ENCODE measurements at places on chromosomes 6 and 20.

- DNase-seq = peak; percentile 30
These were observed 47.4 kb downstream of the TGM2 start for GRCh38 chr20:38117635-38118034.

DNA sequence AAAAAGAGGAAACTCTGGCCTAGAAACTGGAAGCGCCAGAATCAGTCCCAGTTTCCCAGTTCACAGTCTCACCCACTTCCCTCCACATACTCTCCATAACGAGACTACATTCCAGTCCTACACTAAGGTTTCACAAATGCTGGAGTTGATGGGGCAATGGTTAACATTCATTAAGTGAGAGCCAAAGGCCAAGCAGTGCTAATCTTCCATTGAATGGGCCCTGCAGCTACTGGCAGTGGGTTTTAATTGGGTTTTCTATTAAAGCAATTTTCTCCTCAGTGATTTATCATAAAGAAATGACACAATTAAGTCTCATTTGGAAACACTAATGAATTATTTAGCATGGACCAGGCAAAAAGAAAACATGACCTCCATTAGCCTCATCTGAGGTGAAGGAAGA is 20.8 kb upstream of the NRSN1 start:
- no peak for DNase-seq

- peak; percentile 23 for DNase-seq
These were observed 66.8 kb upstream of the IYD start for GRCh38 chr6:150301846-150302519.

GRCh38 chr6:34338811-34339210 is 53.7 kb downstream of the NUDT3 start:
- DNase-seq = no peak

DNA sequence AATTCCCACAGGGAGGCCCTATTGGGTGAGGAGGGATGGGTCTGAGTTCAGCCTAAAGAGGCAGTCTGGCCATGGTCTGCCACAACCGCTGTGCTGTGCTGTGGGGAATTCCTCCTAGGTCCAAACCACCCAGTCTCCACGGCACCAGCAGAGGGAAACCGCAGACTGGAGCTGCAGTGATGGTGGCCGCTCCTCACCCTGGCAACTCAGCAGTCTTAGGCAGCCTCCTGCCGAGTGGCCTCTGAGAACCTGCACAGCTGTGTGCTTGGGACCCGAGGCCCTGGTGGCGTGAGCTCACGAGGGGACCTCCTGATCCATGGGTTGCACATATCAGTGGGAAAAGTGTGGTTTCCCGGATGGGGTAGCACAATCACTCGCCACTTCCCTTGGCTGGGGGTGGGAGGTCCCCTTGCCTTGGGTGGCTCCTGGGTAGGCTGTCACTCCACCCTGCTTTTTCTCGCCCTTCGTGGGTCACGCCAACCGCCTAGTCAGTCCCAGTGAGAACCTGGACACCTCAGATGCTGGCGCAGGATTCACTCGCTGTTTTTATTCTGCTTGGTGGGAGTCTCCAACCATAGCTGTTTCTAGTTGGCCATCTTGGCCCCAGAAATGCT is 242.2 kb downstream of the CDH26 start:
- no peak for DNase-seq

DNA sequence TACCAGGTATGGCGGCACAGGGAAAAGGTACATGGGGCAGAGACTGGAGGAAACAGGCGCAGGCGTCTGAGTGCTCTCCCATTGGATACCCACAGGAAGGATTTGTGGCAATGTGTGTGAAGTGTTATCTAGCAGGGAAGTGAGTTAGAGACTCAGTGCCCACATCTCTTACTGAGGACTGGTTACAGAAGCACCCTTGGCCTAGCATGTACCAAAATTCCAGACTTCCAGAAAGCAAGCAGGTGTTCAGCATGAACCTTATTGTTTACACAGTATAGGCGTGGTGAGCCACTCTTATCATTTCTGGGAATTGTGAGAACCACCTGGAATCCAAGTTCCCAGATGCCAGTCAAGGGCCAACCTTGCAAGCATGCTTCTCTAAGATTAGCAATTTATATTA is 14.2 kb downstream of the MANBAL start:
- no peak for DNase-seq

- DNase-seq = peak; percentile 12
These were observed 51.9 kb downstream of the UNC5CL start for GRCh38 chr6:40986921-40987819.

- no peak for DNase-seq
These were observed 219.0 kb downstream of the NKAIN2 start for GRCh38 chr6:124022641-124023040.

DNA sequence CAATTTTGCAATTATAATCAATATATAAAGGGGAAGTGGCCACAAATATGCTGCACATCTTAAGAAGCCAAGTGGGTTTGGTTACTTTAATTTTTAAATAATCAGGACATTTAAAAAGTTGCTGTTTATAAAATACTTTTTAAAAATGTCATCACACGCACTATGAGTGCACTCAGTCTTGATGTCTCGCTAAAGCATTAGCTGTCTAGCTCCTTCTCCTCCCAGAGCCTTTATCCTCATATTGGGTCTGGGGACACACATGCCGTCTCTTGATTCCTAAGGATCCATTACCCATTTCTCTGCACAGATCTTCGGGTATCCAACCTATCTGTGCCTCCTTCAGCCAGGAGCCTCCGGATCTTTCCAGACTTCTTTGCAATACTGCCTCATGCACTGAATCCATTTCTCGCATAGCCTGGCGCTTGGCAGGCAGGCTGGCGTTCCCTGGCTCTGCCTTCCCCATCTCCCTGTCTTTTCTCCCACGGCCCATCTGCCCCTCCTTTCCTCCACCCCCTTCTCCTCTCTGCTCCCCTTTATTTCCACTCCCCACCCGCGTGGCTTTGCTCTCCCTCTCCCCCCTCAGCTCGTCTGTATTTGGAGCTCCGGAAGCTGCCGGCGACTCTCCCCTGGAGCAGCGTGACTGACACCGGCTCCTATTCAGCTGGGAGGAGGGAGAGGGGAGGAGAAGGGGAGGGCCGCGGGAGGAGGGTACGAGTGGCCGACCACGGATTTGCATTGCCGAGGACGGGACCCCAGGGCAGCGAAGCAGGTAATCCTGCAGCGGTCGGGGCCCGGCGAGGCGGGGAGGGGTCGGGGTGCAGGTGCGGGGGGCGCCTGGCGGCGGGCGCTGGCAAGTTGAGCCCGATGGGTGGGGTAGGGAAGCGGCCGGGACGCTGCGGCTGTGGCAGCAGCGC is at the start of gene CAP2:
CAP2 (plus strand) TSS at position 618 of the 914 bp plus-strand sequence. CDS start 27,961 bp downstream, outside the sequence.
- no peak for DNase-seq

- no peak for DNase-seq
These were observed 59.6 kb downstream of the DHX35 start for GRCh38 chr20:39021748-39022147.

- no peak for DNase-seq
These were observed 272.9 kb downstream of the PRL start for GRCh38 chr6:22023937-22024336.

- no peak for DNase-seq
These were observed 32.5 kb downstream of the MUC22 start for GRCh38 chr6:31042806-31043205.

GRCh38 chr6:6287415-6287814 is 33.0 kb downstream of the F13A1 start:
- DNase-seq = no peak

GRCh38 chr20:16708602-16709001 is 21.2 kb upstream of the SNRPB2 start:
- no peak for DNase-seq

DNA sequence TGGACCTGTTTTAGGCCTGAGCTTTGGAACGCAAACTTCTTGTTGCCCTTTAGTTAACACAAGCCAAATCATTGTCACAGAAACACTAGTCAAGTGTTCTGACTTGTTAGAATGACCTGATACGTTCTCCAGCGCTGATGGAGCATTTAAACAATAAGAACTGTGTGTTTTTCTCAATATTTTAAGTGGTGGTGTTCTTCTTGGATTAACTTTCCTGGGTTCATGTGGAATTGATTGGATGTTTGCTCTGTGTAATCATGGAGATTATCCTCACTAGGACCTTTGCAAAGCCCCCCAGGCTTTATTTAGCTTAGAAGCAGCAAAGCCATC is 1.6 kb downstream of the LRRC1 start:
- DNase-seq = no peak

DNA sequence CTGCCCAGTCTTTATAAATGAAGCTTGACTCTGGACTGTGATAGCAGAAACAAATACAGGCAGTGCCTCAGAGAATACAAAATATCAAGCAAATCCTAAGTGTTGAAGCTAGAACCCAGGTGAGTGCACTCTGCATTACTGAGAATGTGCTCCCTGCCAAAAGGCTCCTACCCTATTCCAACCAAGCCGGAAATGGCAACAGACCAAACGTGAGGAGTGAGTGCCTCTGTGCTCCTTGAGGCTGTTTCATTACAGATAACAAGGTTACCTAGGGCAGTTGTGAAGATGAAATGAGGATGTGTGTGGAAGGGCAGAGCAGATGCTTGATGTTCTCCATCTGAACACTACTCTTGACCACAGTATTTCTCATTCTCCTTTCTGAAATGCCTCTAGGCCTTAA is 29.3 kb downstream of the SSR1 start:
- no peak for DNase-seq

DNA sequence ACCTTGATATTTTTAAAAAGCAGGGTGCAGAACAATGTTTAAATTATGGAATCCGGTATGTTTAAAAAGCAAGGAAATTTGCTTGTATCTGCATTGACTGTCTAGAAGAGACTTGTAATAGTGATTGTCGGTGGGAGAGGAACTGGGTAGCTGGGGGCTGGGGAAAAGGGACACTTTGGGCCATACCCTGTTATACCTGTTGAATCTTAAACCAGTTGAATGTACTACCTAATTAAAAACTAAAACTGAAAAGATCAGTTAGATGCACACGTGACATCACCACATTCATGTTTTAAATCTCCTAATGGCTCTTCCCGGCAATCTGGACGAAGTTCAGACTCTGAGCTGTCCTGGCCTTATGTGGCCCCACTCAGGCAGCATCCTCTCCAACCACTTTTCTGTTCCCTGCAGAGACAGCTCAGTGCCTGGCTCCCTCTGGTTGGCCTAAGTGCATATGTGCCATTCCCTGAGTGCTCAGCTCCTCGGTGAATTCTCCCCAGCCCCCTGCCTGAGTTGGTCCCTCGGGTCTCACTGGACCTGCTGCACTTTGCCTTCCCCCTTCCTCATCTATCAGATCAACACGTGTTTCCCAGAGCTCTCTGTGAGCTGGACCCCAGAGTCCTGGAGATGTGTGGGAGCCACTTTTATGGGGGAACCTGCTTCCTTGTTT is 36.3 kb downstream of the SLC52A3 start:
- no peak for DNase-seq

DNA sequence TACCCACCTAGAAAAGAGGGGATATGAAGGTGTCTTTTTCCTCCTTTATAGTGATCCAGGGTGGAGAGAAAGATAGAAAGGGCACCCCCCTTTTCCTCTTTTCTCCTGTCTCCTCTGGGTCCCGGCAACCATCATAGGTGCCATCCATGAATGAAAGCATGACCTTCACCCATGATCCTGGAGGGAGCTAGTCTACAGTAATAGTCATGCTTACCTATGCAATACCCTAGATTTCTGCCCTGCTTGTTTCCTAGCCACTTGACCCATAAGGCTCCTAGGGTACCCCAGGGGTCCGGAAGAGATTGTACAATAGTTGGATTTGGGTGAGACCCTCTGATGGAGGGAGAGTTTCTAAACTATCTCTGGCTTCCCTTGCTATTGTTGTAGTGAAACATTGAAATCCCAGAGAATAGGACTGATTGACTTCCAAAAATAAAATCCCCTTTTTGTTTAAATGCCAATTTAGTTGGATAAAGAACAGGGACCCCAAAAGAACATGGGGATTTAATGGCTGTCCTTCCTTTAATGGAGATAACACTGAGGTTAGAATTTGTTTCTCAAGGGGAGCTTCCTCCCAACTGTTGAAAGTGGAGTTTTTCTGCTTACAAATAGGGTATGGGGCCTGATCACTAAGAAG is 366.8 kb upstream of the KHDRBS2 start:
- DNase-seq = no peak

- DNase-seq = no peak
These were observed 12.6 kb upstream of the ADA start for GRCh38 chr20:44664131-44664530.

DNA sequence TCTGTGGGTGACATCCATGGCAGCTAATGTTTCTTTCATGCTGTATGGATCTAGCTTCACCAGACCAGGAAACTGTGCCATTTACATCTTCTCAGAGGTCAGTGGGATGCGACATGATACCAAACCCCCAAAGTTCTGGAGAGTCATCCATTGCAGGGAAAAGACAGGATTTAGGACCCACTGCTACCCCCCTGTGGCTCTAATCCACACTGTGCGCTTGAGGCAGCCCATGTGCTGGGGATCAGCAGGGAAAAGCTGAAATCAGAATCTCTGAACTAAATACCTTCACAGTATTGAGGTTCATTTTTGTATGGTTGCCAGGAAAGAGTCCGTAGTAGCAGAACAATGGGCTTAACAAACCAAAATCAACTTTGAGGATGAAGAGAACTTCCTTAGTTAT is 164.4 kb downstream of the TMEM242 start:
- DNase-seq = no peak

- no peak for DNase-seq
These were observed 26.9 kb downstream of the PXDC1 start for GRCh38 chr6:3724451-3725144.

DNA sequence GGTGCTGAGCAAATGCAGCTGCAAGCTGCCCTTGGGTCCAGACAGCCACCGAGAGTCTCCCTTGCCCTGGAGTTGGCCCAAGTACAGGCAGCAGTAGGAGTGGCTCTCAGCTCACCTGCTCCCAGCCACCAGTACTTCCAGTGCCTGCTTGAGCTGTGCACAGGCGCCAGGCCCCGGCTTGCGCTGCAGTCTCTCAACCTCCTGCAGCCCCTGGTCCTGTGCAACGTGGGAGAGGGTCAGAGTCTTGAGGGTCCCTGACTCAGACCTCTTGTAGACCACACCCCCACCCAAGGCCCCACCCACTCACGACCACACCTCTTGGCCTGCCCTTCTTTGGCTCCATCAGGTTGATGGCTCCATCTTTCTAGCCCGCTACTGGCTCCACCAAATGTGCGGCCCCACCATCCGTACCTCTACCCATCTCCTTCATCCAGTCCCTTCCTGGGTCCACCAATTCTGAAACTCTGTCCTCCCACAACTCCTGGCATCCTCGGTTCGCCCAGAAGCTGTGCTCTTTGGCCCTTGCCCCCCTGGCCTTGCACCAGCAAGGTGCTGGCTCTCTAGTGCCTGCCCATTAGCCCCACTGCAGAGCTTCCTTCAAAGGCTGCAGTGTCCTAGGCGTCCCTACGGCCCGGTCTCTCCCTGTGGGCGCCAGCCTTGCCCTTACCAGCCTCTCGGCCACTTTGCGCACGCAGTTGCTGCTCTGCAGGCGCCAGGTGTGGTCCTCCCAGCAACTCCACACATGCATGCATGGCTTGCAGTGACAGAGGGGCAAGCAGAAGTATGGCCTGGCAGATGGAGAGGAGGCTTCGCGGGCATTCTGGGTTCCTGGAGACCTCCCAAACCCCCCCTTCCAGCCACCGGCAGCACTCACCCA is 16.5 kb upstream of the SPAG4 start:
- DNase-seq = no peak

DNA sequence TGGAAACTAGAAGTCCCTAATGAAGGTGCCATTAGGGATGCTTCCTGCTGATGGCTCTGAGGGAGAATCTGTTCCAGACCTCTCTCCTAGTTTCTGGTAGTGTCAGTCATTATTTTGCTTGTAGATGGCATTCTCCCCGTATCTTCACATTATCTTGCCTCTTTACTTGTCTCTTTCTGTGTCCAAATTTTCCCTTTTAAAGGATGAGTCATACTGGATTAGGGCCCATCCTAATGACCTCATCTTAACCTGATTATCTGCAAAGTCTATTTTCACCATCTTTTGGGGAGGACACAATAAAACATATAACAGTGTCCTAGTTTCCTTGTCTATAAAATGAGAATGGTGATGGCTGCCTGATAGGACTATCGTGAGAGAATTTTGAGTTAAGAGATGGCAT is 27.3 kb downstream of the ZNF391 start:
- no peak for DNase-seq

Measured in fibroblast of skin of left quadriceps (primary cell).